SK-MEL-5 (cell line): ENCODE measurements at places on chromosomes 1 and 21. TPM values are rescaled to one million over a fixed set of nuclear protein-coding genes. Genes with fewer than 3 reads are reported as not detected.

- DNase-seq = no peak
These were observed 4.8 kb downstream of the RIPK4 start for GRCh38 chr21:41761934-41762635.

- DNase-seq = no peak
These were observed 1.1 kb downstream of the TNFRSF25 start for GRCh38 chr1:6464915-6465314.

DNA sequence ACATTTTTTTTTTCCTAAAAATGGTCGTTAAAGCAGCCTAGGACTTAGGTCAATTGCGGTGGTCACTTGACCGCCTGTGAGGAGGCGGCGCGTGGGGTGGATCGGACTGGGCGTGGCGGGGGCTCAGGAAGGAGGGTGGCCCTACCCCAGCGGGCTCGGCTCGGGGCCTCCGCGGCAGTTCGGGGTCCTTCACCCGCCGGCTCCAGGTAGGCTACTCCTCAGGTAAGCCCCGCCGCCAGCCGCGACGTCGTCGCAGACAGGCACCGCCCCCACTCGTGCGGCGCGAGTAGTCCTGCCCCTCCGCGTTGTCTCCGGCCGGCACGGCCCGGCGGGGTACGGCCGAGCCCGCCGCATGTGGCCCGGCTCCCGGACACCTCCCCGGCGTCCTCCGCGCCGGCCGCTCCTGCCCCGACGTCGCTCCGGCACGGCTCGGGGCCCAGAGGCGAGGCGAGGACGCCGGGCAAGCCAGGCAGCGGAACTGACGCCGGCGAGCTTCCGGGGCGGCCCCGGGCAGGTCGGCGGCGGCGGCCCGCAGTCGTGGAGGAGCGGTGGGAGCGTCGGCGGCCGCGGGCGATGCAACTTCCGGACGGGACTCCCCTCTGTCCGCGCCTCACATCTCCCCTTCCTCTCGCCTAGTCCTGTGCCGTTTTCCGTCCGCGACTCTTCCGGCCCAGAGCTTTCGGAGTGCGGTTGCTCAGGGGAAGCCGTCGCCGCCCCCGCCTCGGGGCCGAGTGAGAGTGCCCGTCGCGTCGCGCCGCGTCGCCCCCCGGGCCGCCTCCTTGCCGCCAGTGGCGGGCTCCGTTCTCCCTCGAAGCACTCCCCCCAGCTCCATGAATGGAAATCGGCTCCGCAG is at the start of gene AGO3:
TSS of gene AGO3 (plus strand) at position 513 of the 853 bp plus-strand sequence. CDS start at position 835, 322 bp downstream.
- peak; percentile 75 for DNase-seq

DNA sequence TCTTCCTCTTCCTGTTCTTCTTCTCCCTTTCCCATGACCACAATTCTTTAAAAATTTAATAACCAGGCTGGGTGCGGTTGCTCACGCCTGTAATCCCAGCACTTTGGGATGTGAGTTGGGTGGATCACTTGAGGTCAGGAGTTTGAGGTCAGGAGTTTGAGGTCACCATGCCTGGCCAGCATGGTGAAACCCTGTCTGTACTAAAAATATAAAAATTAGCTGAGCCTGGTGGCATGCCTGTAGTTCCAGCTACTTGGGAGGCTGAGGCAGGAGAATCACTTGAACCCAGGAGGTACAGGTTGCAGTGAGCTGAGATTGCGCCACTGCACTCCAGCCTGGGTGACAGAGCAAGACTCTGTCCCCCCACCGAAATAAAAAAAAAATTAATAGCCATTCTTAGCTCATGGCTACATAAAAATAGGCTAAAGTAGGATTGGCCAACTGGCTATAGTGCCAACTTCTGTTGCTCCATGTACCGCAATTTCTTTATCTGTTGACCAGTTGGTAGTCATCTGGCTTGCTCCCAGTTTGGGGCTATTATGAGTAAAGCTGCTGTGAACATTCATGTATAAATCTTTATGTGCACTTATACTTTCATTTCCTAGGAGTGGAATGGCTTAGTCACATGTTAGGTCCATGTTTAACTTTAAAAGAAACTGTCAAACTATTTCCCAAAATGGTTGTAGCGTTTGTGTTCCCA is 136.3 kb downstream of the PEX14 start:
- no peak for DNase-seq

GRCh38 chr1:53288002-53288789 is 39.7 kb downstream of the LRP8 start:
- DNase-seq = no peak

Gene HRNR
- not detected in 2 replicates for total RNA-seq

DNA sequence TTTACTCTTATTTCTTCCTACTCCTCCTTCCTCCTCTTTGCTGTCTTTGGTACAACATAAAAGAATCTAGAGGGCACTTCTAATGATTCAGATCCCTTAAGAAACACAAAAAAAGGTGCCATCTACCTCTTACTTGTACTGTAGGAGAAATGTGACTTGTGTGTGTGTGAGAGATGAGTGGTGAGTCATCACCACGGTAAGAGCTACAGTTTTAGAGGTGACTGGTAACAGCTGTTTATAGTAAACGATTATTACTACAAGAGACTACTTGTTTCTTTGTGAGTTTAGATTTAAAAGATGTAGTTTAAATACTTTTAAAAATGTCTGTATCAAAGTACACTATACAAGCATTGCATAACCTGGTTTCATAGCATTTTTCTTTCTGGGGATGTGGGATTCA is 40.4 kb downstream of the SLC35D1 start:
- no peak for DNase-seq

Gene WLS
- total RNA-seq = 33.8 and 35.1 TPM in 2 replicates

GRCh38 chr21:34034369-34035014 is 38.9 kb upstream of the MRPS6 start:
- DNase-seq = peak; percentile 3

Gene MYBPH
- not detected in 2 replicates for total RNA-seq

DNA sequence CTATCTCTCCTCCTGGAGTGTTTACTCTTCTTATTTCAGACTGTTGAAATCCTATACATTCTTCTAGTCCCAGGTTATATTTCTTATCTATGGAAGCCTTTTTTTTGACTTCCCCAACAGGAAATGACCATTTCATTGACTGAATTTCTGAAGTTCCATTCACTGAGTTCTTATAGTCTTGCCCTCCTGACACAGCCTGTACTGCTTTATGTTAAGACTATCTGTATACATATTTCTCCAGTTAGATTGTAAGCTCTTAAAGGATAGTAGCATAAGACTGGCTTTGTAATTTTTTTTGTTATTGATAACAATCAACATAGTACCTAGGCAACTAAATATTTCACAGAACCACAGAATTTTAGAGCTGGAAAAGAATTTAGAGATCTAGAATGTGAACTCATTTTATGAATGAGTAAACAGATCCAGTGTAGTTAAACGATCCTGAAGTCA is 14.9 kb upstream of the MACF1 start:
- DNase-seq = peak; percentile 54

Gene CZIB
- 36.0 and 40.7 TPM in 2 replicates for total RNA-seq

DNA sequence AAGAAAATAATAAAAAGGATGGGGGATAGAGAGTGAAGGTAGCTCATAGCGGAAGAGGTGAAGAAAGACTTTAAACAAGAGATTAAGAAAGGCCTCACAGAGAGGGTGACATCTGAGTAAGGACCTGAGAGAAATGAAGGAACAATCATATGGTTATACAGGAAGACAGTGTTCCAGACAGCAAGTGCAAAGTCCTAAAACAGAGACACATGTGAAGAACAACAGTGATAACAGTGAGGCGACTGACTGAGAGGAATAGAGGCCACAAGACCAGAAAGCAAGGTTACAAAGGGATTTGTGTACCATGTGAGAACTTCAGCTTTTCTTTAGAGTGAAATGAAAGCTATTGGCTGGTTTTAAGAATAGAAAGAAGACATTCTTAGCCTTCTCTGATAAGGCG is 141.6 kb upstream of the PALMD start:
- peak; percentile 40 for DNase-seq

Gene TMEM167B
- 13.3 and 21.1 TPM in 2 replicates for total RNA-seq

DNA sequence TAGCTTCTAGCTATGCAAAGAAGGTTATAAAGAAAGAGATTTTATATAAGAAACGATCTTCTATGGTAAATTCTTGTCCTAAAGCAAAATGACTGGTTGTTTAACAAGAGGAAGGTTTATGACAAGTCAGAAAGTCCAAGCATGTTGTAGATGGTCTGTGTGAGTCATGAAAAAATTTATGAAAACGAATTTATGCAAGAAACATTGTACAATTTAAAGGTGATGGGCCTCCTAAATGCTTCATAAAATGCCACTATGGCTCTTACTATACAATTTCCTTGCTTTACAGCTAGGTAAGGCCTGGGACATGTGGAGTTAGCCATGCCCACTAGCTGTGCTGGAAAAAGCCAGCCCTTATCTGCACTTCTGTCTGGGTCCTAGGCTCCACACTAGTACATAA is 125.4 kb downstream of the PTGER3 start:
- DNase-seq = no peak

Gene CFHR3
- total RNA-seq = not detected in 2 replicates

GRCh38 chr1:97034651-97035050 is 313.1 kb downstream of the PTBP2 start:
- DNase-seq = no peak

GRCh38 chr1:101435831-101436511 is 199.2 kb downstream of the S1PR1 start:
- no peak for DNase-seq

Gene F13B
- total RNA-seq = not detected in 2 replicates

Gene EFCAB14
- total RNA-seq = 60.9 and 68.1 TPM in 2 replicates

Gene DCDC2B
- total RNA-seq = not detected in 2 replicates

Gene SPRR5
- total RNA-seq = not detected in 2 replicates

DNA sequence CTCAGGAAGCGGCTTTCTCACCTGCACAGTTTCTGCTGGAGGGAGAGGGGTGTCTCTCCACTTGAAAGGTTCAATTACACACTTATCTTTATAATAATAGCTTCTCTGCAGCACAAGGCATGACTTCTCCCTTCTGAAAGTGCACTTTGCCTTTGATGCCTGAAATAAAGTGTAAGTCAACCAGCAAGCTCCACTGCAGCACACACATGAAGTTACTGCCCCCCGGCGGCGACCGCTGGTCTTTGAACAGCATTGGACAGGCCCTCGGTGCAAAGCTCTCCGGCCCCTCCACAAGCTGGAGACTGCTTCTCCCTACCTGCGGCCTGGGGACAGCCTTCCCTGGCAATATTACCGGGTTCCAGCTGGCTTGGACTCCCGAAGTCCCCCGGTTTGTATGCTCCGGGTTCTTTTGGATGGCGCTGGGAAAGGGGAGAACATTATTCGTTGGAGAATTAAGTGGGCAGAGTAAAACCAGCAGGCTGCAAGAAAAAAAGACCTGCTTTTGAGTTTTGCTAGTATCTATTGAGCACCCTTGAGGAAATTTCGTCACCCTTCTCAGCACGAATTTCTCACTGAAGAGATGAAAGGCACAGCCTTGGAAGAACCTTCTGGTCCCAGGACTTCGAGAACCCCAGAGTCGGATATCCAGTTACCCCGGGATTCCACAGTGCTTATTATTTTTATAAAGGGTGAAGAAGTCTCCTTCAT is 11.8 kb downstream of the RCAN1 start:
- peak; percentile 73 for DNase-seq

- no peak for DNase-seq
These were observed 40.1 kb downstream of the PTAFR start for GRCh38 chr1:28136169-28136921.

GRCh38 chr1:31888291-31888690 is 49.9 kb downstream of the PTP4A2 start:
- DNase-seq = no peak

- peak; percentile 40 for DNase-seq
These were observed 747 bp downstream of the ADAMTS1 start for GRCh38 chr21:26844258-26845065.

DNA sequence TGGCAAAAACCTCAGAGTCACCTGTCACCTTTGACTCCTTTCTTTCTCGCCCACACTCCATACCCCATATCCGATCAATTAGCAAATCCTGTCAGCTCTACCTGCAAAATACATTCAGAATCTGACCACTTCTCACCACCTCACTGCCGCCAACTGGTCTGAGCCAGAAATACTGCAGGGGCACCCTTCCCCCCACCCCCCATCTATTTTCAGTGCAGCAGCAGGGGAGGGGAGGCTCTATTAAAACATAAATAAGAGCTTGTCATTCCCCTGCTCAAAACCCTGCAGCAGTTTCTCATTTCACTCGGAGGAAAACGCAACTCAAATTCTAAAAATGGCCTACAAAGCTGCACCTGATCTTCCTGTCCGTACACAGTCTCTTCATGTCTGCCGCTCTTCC is 3.9 kb downstream of the PKLR start:
- DNase-seq = no peak

GRCh38 chr1:64474665-64475439 is 4.9 kb downstream of the CACHD1 start:
- DNase-seq = no peak

Gene TAF1A
- total RNA-seq = 9.2 and 11.3 TPM in 2 replicates

- no peak for DNase-seq
These were observed 348.4 kb upstream of the C1orf87 start for GRCh38 chr1:60421965-60422364.

DNA sequence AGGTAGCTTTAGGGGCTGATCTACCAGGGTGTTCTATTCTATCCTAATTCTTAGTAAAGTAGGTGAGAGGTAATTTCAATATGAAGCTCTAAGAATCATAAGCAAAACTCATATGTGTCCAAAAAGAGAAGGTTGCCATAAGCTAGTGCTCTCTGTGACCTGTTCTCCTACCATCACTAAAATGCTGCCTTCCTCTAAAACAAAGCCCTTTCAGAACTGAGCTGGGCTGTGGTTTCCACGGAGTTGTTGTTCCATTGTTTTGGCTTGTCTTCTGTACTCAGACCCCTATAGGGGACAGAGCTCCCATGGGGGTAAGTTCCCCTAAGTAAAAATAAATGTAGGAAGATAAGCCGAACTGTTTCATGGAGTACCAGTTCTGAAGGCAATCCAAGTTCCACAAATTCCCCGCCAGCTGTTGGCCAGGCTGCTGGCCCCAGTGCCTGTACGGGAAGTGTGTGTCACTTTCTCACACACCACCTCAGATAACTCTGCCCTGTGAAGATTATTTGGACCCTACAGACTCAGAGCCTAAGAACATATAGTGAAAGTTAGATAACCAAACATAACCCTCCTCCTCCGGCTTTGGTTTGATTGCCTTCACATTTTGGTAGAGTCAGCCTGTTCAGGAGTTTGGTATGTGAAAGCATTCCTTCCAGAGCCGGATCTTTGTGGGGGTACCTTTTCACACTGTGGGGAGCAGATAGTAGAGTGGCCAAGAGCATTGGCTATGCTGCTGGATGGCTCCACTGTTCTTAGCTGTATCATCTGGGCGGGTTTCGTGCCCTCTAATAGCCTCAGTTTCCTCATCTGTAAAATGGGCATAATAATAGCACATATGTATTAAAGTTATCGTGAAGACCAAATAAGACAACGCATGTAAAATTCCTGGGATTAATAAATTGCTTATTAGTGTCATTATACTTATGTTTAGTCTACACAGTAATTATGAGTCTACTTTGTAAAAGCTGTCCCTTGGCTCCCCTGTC is 10.8 kb downstream of the DPT start:
- no peak for DNase-seq

Gene C21orf91
- 37.7 and 40.5 TPM in 2 replicates for total RNA-seq

GRCh38 chr21:26226724-26227123 is 56.2 kb upstream of the APP start:
- no peak for DNase-seq
